Stimulated activated CD4-positive, alpha-beta T cell treated with anti-CD3 and anti-CD28 coated beads, Interleukin-4, amount 100 ng/mL, for 48 hours (primary cell): ENCODE measurements at places on chromosomes 16 and 17.
A peak's percentile ranks its signal among the peaks of the same experiment; 100 is the strongest.

DNA sequence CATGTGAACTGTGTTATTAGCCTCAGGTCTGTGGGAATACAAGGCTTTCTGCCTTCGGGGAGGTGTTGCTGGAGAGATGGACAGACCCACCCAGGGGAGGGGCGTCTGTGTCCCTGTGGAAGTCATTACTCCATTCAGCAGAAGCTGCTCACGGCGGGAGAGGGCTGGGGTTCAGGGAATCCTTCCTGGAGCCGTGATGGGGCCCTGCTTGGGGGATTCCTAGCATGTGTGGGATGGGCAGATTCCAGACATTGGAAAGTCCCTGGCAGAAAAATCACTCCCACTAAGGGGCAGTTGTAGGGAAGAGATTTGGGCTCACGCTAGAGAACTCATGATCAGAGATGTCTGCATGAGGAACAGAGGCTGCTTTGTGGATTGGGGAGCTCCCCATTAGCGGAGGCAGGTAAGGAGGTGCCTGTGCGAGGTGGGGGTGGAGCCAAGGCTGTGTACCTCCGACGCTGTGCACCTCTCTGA is 56.3 kb upstream of the IL34 start:
- no peak for DNase-seq

GRCh38 chr16:26391833-26392232 is 674.9 kb upstream of the C16orf82 start:
- no peak for DNase-seq

- peak; percentile 65 for DNase-seq
These were observed 93.8 kb upstream of the PLEKHM1 start for GRCh38 chr17:45584092-45585036.

DNA sequence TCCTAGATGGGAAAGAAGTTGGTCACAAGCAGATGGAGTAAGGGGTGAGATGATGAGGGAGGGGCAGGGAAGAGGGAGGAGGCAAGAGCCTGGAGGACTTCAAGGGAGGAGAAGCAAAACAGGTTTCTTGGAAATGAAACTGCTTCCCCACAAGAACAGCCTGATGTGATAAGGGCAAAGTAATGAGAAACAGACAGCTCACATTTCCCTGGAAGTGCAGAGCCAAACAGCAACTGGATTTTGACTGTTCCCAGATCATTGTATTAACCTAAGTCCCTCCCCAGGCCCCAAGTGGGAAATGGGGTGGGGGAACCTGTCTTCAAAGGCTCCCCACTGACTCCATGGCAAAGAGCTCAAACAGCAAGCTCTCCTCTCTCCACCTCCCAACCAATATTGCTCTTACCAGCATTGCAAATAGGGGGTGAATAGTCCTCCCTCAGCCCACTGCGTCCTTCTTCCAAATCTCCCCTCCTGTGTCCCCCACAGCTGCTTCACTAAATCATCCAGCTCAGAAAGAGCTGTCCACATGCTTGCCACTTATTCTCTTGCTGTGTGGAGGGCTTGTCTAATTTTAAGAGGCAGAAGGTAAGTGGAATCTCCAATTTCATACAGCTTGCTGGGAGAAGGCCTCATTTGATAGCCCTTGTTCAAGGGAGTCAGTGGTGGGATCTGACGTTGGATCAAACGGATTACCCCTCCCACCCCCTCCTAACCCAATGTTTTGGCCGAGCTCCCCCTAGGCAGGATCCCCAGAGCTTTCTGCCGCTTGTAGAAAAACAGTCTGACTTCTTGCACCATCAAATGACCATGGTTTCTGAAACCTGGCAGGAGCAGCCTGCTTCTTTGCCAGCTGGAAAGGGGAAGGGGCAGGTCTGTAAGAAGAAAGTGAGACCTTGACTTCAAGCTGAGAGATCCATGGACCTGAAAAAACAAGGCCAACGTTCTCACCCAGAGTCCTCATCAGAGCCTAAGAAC is 56.3 kb upstream of the SMIM36 start:
- DNase-seq, result no peak

GRCh38 chr16:52546291-52547003 is 496 bp downstream of the TOX3 start:
- no peak for DNase-seq

DNA sequence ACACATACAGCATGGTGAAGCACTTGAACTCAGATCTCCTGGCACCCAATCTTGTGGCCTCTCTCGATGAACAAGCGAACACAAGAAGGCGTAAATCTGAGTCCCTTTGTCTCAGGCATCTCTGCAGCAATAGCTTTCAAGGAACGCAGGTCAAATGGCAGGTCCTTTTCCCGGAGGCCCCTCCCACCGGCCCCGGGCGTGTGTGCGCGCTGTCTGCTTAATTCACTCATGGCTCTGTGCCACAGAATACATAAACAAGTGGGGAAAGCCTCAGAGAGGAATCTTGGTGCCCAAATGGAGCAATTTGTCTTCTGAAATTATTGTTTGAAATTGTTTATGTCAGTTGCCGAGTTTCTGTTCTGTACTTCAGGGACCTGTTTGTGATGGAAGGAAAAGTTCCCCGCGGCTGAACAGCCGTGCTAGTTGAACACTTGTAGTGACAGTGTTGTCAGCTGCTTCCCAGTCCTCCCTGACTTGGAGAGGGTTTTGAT is 14.8 kb downstream of the MYOCD start:
- DNase-seq, result no peak

DNA sequence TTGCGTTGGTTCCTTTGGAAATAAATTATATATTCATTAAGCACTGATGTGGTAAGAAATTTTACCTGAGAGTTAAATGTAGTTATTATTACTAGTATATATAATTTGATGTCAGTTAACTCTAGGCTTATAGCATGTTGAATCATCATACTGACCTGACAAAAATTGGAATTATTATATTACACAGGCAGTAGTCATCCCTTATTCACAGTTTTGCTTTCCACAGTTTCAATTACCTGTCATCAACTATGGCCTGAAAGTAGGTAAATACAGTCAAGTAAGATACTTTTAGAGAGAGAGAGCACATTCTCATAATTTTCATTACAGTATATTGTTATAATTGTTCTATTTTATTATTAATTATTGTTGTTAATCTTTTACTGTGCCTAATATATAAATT is 1074.7 kb downstream of the CDH11 start:
- no peak for DNase-seq

DNA sequence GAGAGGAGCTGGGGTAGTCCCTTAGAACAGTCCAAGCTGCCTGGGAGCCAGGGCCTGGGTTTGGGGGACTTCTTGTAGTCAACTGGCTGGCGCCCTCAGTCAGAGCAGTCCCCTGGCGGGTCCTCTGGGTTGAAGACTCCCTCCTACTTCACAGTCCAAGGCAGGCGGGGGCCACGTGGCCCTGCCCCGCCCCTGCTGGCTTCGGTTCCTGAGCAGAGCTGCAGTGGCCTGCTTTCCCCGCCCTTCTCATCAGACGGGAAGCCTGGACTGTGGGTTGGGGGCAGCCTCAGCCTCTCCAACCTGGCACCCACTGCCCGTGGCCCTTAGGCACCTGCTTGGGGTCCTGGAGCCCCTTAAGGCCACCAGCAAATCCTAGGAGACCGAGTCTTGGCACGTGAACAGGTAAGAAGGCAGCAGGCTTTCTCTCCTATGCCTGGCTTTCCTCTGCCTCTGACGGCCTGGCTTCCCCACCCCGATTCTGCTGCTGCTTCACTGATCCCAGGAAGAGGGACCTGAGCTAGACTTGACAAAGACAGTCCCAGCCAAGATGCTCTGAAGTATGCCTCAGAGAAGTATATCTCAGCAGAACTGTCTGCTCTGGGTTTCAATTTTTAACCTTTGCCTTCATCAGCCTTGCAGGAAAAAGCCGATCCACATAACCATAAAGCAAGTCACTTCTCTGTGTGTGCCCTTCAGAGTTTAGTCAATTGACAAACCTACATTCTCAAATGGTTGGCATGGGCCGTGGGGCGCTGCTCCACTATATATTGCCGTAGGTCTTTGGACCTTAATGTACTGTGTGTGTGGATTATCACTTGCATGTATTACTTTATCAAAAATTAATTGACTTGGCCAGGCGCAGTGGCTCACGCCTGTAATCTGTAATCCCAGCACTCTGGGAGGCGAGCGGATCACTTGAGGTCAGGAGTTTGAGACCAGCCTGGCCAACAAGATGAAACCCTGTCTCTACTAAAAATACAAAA is 56.3 kb downstream of the SF3B3 start:
- DNase-seq, result no peak

DNA sequence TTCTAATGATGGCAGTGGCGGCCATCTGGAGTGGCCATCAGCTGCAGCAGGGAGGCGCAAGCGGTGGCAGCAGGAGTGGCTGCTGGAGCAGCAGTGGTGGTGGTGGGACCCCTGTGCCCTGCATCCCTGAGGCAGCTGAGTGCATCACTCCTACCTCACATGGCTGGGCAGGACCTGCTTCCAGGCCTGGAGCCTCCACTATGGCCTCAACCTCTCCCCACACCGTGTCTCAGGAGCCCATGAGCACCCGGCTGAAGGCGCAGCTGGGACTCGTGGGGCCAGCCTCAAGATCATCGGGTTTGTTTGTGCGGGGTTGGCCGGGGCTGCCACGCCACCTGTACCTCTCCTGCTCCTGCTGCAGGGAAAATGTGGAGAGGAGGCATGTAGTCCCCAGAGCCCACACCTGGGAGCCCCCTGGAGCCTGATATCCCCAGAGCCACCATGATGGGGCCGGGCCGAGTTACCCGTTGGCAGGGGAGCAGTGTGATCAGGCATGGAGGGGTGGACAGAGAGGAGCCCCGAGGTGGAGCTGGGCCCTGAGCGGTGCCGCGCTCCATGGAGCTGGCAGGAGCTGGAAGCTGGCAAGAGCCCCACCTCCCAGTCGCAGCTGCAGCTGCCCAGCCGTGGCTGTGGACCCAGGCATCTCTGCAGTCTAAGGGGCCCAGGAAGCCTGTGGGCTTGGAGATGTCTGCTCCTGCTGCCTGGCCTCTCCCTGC is 16.7 kb downstream of the RHOT1 start:
- DNase-seq, result no peak

- no peak for DNase-seq
These were observed 19.3 kb downstream of the SHMT1 start for GRCh38 chr17:18344021-18344420.
